ENCODE measurements at places on chromosomes 3 and 15.
A peak's percentile ranks its signal among the peaks of the same experiment; 100 is the strongest.

GRCh38 chr15:63586790-63587189 lies 10.4 kb upstream of the FBXL22 start:
- DNase-seq = no peak

- DNase-seq = peak; percentile 54
Measured at GRCh38 chr15:40059821-40060220, 20.8 kb upstream of the SRP14 start.

DNA sequence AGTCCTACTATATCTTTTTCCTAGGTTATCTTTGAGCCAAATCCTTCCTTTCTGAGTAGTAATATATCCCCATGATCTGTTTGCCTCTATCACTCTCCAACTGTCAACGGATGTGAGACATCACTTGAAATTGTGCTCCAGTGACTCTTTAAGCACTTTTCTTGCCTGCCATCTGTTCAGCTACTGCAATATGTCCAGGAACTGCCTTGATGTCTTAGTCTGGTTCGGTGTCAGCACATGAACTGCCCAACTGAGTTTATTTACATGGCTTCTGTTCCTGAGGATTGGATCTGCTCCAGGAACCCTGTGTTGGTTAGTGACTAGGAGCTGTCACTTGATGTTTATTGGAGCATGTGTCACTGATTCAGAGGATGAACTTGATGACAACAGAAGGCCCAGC lies 116.5 kb downstream of the SLC9A9 start:
- DNase-seq = no peak

- no peak for DNase-seq
Measured at GRCh38 chr3:172694573-172695246, 16.2 kb downstream of the NCEH1 start.

GRCh38 chr15:45179221-45179985 lies 8.4 kb downstream of the SHF start:
- no peak for DNase-seq

- DNase-seq = no peak
Measured at GRCh38 chr3:105593315-105593714, 226.6 kb downstream of the ALCAM start.

GRCh38 chr15:43067717-43068461 lies 37.9 kb downstream of the UBR1 start:
- no peak for DNase-seq

- DNase-seq = no peak
Measured at GRCh38 chr3:22122567-22122966, 371.6 kb upstream of the ZNF385D start.

GRCh38 chr3:111164621-111165020 lies 93.0 kb downstream of the NECTIN3 start:
- DNase-seq = no peak

Data from tibial artery (tissue), 4 donors.